Temporal lobe (tissue), 4 donors: ENCODE measurements at places on chromosomes 11 and 22. TPM values are rescaled to one million over a fixed set of nuclear protein-coding genes. Genes with fewer than 3 reads are reported as not detected.

NXF1 gene
- total RNA-seq, result 17.5 TPM

MS4A8 gene
- total RNA-seq, result not detected

TSPO gene
- 29.3 TPM for total RNA-seq

CRACR2B gene
- under 0.01 TPM for total RNA-seq

GLYATL1 gene
- 0.49 TPM for total RNA-seq

KRTAP5-2 gene
- total RNA-seq, result not detected

KCNJ11 gene
- total RNA-seq, result 5.7 TPM

KRTAP5-11 gene
- not detected for total RNA-seq

DCDC1 gene
- total RNA-seq, result 1.2 TPM

SAA1 gene
- not detected for total RNA-seq

OTOG gene
- total RNA-seq, result under 0.01 TPM

XBP1 gene
- 23.1 TPM for total RNA-seq

RBMXL2 gene
- not detected for total RNA-seq

VSIG10L2 gene
- total RNA-seq, result not detected

DENND6B gene
- 17.2 TPM for total RNA-seq

RELT gene
- total RNA-seq, result 1.5 TPM

C11orf68 gene
- 13.8 TPM for total RNA-seq

SYT12 gene
- total RNA-seq, result 0.98 TPM

MICAL3 gene
- 56.5 TPM for total RNA-seq

OR8B4 gene
- not detected for total RNA-seq

ST14 gene
- 0.25 TPM for total RNA-seq
